ENCODE measurements at places on chromosomes 3 and 15.

DNA sequence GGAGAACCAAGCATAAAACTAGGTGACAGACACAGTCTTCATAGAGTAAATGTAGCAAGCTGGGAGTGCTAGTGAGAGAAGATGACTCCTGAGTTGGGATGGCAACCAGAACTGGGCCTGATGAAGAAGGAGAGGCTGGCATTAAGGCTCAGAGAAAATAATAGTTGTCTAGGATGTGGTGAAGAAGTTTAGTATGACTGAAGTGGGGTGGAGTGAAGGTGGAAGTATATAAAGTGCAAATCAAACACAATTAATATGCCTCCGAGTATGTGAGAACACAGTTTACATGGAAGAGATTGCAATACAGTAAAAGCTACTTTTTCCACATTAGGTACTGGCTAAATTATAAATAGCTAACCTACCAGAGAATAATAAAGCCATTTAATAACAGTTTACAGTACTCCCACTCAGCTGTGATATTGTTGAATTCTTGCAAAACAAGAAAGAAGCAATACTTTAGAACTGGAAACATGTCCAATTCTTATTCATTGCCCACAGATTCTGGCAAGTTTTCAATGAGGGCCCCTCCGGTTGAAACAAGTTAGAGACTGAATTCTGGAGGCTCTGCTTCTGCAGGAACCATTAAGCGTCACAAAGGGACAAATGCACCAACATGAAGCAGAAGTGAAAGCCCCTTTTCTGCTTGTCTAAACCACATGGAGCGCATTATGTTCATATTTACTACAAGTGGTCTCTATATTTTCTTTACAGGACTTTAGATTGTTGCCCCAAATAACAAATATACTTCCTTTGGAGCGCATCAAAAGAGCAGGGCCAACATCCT lies 243.7 kb downstream of the SLC9A9 start:
- DNase-seq, result no peak

GRCh38 chr3:64331605-64332004 lies 106.3 kb upstream of the PRICKLE2 start:
- no peak for DNase-seq

- no peak for DNase-seq
These were observed 285.1 kb upstream of the CDIN1 start for GRCh38 chr15:36294359-36294758.

GRCh38 chr3:139427283-139428060 lies 38.0 kb upstream of the COPB2 start:
- no peak for DNase-seq

GRCh38 chr15:61079529-61079928 lies 149.6 kb downstream of the RORA start:
- no peak for DNase-seq

Measured in activated CD8-positive, alpha-beta memory T cell treated with anti-CD3 and anti-CD28 coated beads for 1 hour (primary cell).